ENCODE measurements at places on chromosomes 6 and 20. TPM values are rescaled to one million over a fixed set of nuclear protein-coding genes. Genes with fewer than 3 reads are reported as not detected.

DNA sequence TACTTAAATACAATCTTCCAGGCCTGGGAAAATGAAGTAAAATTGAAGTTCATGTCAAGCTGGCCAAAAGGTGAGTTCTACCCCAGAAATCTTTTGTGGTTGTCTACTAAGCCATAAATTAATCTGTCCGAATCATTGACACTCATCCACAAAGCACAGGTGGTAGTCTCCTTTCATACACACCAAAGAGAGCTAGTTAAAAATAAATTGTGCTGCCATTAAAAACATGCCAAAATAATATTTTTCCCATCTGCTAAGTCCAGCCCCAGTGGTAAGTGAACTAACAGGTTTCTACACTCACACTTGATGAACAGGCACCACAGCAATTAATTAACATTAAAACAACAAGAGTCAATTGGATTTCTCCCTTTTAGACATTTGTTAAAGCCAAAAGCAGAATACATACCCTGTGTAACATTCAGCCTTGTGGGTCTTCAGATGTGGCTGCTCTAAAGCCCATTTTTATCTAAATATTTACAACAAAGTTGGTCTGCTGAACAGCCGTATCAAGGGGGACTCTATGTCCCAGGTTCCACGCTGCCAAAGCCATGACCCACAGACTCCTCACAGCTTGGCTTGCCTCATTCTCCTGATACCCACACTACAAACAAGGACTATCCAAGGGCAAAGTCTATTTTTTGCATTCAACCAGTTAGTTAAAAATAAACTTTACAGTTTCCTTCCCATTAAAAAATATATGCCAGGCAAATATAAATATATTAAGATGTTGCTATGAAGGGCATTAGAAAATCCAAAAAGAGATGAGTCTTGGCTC, 490.4 kb downstream of the BMP2 start:
- DNase-seq = no peak

DNA sequence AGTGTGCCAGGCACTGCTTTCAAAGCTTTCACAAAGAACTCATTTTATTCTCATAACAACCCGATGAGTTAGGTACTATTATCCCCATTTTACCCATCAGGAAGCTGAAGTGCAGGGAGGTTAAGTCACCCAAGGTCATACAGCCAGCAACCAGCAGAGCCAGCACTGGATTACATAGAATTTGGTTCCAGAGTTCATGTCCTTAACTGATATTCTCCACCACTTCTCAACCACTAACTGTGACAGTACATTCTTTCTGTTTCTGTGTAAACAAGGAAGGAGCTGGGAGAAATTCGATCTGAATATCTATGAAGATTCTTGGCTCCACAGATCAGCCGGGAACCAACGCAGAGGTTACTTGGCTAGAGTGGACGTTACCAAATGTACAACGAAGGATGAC, 98.0 kb downstream of the KIF16B start:
- DNase-seq = peak; percentile 46

DNA sequence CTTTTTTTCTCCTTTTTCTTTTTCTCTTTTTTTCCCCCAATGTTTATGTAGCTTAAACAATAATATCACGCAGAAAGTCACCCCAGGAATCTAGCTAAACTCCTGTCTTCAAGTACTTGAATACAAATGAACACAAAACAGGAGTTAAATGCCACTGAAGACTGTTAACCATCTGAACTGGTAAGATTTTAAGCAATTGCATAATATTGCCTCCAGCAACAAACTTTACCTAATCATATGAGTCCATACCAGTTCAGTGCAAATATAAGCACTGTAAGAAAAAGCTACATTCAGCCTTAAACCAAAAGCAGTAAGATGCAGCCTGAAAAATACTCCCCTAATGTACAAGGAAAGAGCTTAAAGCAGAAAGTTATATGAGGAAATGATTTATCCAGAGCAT, 173.9 kb upstream of the TFAP2D start:
- DNase-seq = no peak

DNA sequence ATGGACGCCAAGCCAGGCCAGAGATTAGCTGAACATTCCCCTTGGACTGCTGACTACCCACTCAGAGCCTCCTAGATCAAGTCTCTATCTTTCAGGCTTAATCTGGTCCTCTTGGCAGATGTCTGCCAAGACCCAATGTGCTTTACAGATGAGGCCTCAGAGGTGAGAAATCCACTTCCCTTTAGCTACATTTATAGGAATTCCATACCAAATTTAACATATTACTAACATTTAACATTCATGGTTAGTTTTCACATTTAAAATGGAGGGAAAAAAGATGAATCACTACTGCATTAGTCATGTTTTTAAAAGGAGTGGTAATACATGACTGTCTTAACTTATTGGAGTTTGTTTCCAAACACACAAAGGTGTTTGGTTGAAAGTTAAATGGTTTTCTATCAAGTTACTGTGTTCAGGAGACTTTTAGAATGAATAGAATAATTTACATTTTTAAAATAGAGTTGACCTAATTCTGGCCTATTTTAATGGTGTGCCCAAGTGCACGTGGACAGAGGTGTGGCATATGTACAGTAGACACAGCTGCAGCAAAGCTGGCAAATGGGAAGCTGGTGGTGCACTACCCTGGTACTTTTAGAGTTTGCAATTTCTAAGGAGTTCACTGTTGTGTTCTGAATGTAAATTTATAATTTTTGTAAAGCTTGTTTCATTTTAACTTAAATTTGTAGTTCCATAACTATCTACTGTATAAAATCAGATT, 41.9 kb upstream of the CALHM6 start:
- no peak for DNase-seq

ADGB gene
- total RNA-seq = not detected

- no peak for DNase-seq
Measured at GRCh38 chr20:31915491-31916280, 36.2 kb downstream of the PDRG1 start.

PSMA7 gene
- total RNA-seq = 771 TPM

DNA sequence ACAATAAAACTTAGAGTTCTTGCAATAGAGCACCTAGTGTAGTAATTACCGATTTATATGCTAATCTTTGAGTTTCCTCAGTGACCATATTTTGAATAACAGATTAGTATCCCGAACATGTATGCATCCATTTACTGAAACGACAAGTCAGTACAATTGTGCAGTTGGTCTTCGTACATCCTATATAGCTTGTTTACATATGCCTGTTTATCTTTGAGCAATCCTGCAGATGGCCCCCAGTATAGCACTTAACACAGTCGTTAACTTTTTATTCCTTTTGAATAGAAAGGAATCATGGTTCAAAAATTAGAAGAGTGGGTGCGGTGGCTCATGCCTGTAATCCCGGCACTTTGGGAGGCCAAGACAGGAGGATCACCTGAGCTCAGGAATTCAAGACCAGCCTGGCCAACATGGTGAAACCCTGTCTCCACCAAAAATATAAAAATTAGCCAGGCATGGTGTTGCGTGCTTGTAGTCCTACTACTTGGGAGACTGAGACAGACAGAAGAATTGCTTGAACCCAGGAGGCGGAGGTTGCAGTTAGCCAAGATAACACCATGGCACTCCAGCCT, 6.6 kb downstream of the SRSF6 start:
- DNase-seq = no peak

DNA sequence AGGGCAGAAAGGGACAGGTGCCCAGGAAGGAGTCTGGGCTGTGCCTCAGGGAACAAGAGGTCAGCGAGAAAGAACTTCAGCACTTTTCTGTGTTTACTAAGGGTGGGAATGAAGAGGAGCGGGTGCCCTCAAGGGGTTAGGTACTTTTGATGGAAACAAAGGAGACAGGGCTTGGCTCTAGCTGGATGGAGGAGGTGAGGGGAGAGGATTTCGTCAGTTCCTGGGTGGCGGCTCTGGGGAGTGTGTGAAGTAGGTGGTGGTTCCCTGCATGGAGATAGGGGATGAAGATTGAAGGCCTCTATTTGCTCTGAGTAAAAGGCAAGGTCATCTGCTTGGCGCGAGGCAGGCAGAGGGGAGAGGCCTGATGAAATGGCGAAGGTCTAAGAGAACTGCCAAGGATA, 40.0 kb upstream of the ANKRD60 start:
- DNase-seq = no peak

DEFB132 gene
- not detected for total RNA-seq

STK4 gene
- total RNA-seq = 14.3 TPM

- no peak for DNase-seq
Measured at GRCh38 chr6:84651583-84651982, 112.8 kb downstream of the TBX18 start.

HSPA1A gene
- 31.5 TPM for total RNA-seq

GMPR gene
- 11.5 TPM for total RNA-seq

- no peak for DNase-seq
Measured at GRCh38 chr20:8394308-8394945, 262.4 kb downstream of the PLCB1 start.

DNA sequence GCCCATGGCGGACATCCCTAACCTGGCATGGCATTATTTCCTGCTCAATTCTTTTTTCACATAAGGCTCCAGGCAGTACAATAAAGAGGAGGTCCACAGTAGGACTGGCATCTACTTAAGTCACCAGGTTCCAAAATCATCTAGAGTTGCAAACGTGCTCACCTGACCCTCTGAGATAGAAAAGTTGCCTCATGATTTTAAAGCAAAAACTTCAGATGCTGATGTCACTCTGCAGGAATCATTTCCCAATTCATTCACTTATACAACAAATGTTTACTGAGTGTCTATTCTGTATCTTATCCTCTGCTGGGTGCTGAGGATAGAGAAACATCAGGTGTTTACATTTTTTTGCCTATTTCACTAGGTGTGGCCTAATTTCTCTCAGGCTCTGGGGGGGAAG, 2.2 kb downstream of the ADGRF4 start:
- no peak for DNase-seq

- DNase-seq = no peak
Measured at GRCh38 chr6:53199156-53199555, 50.5 kb upstream of the GCM1 start.

OPRL1 gene
- 0.23 TPM for total RNA-seq

- no peak for DNase-seq
Measured at GRCh38 chr20:2167112-2167511, 65.5 kb downstream of the STK35 start.

GRCh38 chr20:31560746-31561598, 44.1 kb upstream of the ID1 start:
- DNase-seq = peak; percentile 97

GRCh38 chr6:161212902-161213301, 61.0 kb downstream of the AGPAT4 start:
- no peak for DNase-seq

DNA sequence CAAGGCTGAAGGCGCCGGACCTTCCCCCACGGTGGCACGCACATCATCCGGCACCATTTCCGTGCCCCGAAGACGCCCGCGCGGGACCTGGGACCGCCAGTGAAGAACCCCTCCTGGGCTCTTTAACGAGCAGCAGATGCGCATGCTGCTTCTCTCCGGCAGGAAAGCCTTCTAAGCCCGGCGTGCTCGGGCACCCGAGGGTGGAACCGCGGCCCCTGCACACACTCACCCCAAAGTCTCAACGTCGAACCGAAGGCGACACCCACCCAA, 240 bp downstream of the FOXQ1 start:
- no peak for DNase-seq

Data from H4 (cell line).